ENCODE measurements at places on chromosomes 12 and 14.

GRCh38 chr12:53048033-53048779, 1.7 kb upstream of the TNS2 start:
- DNase-seq: no peak

DNA sequence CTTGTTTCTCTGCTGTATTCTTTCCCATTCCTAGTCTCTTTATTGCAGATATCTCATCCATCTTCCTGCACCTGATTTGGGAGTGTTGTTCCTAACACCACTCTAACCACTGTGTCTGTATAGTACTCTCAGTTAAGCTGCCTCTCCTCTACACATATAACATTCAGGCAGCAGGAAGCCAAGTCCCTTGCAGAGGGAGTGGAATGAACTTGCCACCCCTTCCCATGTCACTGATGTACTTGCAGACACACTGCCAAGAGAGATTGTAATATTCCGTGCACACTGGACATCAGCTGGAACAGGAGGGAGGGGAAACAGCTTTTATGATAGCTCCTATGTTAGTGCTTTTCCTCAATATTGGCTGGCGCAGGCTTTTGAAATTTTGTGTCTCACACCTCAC, 281.6 kb upstream of the E2F7 start:
- DNase-seq: no peak

DNA sequence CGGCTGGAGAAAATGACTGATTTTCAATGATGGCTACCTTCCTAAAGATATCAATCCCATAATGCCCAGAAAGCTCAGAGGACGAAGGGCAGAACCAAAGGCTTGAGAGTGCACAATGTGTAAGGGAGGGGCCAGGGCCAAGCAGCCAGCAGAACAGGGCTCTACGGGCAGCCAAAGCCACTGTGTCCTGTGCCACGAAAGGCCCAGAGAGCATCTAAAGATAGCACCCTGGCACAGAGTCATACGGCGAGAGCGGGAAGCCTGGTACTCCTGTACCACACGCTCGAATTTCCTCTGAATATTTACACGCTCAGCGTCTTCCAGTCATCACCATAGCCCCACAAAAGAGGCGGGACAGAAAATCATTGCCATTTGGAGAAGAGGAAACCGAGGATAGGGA, 39.5 kb downstream of the PRMT8 start:
- DNase-seq: no peak

DNA sequence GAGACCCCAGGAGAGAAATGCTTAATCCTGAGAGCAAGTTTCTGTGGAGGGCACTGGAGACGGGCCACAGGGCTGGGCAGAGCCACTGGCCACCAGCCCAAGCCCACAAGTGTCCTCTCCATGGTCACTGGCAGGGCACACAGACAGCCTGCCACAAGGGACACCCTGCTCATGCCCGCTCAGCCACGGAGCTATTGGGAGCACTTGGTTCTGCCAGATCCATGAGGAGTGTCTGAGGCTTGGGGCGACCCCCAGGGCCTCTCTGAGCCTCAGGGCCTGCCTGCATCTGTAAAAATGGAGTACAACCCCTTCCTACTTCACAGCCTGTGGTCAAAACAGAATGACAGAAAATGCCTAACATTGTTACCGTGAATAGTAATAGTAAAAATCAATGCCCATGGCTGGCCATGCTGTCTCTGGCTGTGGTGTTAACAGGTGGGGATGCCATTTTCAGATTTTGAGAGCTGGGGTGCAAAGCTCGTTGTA, 3.2 kb downstream of the PGF start:
- no peak for DNase-seq

DNA sequence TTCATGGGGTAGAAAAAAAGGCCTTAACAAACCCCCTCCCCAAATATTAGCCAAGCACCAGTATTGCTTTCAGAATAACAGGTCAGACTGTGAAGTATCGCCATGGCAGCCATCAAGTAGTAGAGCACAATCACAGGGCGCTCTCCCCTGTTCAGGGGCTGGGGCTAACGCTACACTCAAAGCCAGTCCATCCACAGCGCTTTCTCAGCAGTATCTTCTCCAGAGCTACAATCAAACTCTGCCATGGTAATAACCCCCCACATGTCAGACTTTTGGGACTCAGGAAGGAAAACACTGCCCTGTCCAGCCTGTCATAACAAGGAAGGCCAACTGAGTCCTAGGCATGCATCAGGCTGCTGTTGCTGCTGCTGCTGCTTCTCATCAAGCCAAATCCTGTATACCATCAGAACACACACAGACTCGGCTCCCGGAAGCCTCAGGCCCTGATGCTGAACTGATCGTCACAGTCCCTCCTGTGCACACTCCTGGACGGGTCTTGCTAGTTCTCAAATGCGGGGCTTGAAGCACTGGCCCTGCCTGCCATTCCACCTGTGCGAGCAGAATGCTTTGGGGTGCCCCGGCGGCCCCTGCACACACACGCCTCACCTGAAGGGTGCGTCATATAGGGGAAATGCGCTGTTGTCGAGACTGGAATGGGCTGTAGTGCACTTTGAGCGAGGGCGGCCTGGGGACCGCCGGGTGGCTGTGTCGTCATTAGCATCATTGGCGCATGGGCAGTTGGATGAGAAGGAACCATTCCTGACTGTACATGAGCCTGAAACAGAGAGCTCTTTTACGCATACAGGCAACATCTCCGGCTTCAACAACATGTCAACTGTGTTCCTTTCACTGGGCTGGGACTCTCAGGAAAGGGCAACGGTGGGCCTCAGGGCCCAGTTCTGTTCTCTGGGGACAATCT, 47.6 kb downstream of the SH2B3 start:
- no peak for DNase-seq

GRCh38 chr14:100698666-100699448, 27.8 kb upstream of the DLK1 start:
- DNase-seq: no peak

GRCh38 chr12:117727301-117727700, 241.5 kb downstream of the KSR2 start:
- DNase-seq: no peak

DNA sequence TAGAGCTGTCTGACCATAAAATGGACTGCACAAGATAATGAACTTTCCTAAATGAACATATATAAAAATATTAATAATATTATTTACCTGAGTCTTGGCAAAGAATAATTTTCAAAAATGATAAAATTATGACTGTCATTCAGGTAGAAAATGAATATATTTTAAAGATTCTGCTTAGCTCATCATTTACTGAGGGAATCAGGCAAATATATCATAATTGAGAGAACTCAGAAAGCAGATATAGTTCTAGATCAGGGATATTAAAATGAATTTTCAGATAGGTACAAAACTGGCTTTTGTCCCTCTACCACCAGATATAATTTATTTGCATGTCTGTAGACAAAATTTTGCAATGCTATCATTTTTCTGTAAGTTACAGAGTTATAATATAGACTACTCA, 86.1 kb upstream of the CPM start:
- no peak for DNase-seq

DNA sequence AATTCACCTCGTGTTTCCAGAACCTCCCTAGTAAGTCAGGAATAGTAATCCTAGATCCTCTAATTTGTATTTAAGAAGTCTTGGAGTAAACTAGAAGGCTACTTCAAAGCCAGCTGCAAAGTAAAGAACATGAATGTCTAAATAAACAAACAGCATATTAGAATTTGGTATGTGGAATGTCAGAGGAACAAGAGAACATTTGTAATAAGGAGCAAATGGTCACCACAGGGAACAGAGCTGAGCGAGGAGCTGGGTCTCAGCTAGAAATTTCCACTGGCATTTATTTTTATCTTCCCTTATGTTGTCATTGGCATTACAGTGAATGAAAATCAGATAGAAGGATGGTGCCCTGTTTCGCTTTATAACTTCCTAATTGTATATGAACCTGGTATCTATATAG, 50.2 kb downstream of the FRMD6 start:
- no peak for DNase-seq

DNA sequence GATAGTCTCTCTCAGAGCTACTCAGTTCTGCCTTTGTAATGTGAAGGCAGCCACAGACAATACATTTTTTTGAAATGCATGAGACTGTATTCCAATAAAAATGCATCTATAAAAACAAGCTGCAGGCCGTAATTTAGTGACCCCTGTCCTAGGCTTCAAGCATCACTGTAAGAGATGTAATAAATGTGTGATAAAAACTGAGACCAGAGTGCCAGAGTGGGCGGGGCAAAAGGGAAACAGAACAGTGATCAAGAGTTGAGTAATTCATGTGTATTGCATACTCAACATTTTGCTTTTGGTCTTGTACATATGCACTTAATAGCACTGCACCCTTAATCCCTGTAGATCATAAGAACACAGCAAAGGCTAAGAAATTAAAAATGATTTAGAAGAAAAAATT, 743.5 kb downstream of the DIO2 start:
- DNase-seq: no peak

GRCh38 chr14:94020267-94020666, 5.9 kb upstream of the OTUB2 start:
- DNase-seq: no peak

DNA sequence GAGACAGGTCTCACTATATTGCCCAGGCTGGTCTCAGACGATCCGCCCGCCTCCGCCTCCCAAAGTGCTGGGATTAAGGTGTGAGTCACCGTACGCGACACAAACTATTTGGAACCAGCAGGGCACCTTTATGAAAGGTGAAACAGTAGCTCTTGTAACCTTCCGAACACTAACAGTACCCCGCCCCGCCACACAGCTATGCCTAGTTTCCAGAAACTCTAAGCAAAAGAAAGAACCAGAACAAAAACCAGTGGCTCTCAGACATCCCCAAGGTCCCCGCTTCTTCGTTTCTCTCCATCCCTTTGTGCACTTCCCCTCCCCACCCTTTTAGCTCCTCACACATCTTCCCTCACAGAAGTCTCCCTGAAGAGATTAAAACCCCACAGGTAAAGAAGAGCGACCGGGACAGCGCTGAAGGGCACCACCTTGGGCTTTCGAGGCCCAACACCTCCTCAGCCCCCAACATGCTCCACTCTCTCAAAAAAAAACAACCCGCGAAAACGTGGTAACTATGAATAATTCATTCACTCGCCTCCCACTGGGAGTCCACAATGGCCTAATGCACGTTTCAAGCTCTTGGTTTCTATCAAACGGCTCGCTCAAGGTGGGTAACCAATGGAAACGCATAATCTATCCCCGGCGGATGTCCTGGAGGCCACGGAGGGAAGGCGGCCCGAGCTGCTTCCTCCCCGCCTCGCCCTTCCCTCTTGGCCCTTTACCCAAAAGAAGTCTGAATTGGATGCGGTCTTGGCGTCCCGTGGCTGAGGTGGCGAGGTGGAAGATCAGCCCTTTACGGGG, 877 bp downstream of the BAG5 start:
- peak; percentile 50 for DNase-seq

GRCh38 chr14:101834397-101834796, 72.9 kb downstream of the PPP2R5C start:
- no peak for DNase-seq

DNA sequence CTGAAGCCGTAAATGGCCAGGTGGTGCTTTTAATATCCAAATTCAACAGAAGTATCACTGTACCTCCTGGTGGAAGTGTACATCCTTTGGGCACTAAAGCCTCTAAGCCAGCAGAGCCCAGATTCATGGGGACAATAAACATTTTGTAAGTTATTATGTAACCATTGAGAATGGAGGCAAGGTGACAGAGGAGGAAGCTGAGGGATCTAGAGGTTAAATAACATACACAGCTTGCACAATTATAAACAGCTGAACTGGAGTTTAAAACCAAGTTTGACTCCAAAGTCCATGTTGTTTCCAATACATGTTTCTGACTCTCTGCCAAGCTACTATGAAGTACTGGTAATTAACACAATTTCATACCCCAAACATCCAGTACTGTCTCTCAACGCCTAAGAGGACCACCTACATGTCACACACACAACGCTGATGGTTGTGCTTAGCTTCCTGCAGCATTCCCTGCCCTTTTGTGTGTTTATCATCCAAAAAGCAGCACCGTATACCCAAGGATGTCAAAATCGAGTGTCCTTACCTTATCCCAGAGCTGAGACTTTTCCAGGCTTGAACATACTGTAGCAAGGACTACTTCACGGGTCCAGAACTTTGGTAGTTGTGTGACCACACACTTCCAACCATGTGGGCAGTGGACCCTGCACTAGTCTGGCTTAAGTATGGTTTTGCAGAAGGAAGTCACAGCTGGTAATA, 41.3 kb downstream of the EGLN3 start:
- DNase-seq: no peak

DNA sequence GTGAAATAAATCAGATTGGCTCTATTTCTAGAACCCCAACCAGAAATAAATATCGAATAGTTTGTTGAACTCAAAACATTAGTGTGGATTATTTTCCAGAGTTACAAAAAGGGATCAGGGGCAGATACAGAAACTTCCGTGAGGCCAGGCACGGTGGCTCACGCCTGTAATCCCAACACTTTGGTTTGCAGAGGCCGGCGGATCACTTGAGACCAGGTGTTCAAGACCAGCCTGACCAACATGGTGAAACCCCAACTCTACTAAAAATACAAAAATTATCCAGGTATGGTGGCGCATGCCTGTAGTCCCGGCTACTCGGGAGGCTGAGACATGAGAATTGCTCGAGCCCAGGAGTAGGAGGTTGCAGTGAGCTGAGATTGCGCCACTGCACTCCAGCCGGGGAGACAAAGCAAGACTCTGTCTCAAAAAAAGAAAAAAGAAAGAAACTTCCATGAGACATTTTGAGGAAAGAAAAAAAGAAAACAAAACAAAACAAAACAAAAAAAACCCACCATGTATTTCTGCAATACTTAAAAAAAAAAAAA, 2.1 kb downstream of the FBXO21 start:
- no peak for DNase-seq

GRCh38 chr12:4044101-4044500, 170.9 kb upstream of the PARP11 start:
- DNase-seq: no peak

- peak; percentile 75 for DNase-seq
Measured at GRCh38 chr12:6684609-6685008, 4.6 kb downstream of the ZNF384 start.

DNA sequence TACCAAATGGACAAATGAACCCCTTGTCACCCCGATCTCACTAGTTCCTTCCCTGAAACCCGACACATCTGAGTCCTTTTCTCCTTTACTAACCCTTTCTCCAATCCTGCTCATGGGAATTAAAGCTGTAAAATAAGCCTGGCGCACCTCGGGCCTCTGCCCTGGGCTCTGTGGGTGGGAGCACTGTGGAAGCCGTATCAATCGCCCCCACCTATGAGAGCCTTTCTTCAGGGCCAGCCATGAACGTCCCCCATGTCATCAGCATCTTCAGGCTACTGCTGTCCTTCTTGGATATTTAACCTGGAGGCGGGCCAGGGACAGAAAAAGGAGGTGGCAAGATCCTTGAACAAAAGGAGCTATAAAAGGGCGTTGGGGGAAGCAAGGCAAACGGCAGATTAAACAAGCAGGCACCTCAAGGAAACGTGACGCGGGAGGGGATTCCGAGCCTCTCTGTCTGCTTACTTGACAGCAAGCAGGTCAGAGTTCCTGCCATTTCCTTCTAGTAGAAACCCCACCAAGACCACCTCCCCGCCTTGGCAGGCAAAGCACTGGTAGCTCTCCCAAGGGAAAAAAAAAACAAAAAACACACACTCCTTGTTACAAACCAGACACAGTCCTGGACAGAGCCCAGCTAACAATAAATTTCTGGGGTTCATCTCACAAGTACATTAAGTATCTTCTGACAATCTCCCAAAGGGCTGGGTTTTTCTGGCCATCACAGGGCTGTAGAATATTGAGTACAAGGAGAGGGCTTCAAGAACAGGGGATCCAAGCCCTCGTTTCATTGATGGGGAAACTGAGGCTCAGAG, 62.9 kb downstream of the DPF3 start:
- DNase-seq: no peak

- no peak for DNase-seq
Measured at GRCh38 chr14:60183138-60183537, 17.9 kb upstream of the DHRS7 start.

GRCh38 chr12:94595152-94595551, 55.2 kb downstream of the TMCC3 start:
- no peak for DNase-seq

- DNase-seq: peak; percentile 41
Measured at GRCh38 chr14:100654814-100655740, 67.9 kb upstream of the BEGAIN start.
